Effector memory CD4-positive, alpha-beta T cell (primary cell): ENCODE measurements at places on chromosomes 4 and X.

DNA sequence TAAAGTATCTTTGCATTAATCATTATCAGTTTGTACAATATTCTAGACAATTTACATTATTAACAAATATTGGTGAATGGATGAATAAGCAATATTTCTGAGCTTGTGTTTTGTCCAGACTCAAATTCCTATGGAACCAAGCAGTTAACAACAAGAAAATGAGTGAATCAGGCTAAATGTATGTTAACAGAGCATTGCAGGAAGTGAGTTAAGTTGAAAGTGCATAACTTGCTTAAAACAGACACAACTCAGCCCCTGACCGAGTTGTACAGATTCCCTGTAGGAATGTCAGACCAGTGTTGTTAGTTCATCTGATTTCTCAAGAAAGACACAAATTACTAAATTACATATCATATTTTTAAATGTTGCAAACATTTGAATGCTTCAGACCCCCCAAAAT is 23.7 kb upstream of the CSN1S1 start:
- no peak for DNase-seq

GRCh38 chr4:108567831-108568230 is 52.5 kb upstream of the RPL34 start:
- DNase-seq: no peak

- no peak for DNase-seq
Measured at GRCh38 chrX:125204681-125205132, 115.0 kb upstream of the TEX13C start.

GRCh38 chrX:23341452-23341851 is 6.8 kb downstream of the PTCHD1 start:
- no peak for DNase-seq

- no peak for DNase-seq
Measured at GRCh38 chr4:169975838-169976796, 50.1 kb downstream of the MFAP3L start.

- DNase-seq: no peak
Measured at GRCh38 chr4:46441136-46441859, 51.4 kb upstream of the GABRA2 start.

DNA sequence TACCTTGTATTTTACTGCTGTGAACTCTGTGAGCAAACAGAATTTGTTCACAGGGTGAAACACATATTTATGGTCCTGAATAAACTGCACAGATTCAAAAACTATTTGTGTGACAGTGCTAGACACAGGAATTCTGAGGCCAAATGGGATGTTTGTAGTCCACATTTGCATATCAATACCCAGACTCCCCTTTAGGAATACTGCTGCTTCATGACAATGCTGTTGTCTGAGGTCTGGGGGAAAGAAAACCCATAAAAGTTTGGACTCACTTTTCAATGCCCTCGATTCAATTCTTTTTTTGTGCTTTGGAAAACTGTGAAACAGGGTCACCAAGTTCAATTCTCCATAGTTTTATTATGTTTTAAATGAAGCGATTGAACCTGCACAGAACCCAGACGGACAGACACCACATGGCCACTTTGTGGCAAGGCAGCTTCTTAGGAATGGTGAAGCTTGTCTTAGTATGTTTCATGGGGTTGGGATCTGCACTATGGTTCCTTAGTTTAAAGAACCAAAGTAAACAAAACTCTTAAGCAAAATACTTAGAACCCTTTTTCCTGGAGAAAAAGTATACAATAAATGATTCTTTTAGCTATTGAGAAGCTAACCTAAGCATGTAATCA is 92.3 kb upstream of the MAD2L1 start:
- no peak for DNase-seq

- DNase-seq: no peak
Measured at GRCh38 chr4:127203562-127204200, 429.1 kb upstream of the INTU start.

- no peak for DNase-seq
Measured at GRCh38 chr4:125833-126232, 1.5 kb downstream of the ZNF718 start.

DNA sequence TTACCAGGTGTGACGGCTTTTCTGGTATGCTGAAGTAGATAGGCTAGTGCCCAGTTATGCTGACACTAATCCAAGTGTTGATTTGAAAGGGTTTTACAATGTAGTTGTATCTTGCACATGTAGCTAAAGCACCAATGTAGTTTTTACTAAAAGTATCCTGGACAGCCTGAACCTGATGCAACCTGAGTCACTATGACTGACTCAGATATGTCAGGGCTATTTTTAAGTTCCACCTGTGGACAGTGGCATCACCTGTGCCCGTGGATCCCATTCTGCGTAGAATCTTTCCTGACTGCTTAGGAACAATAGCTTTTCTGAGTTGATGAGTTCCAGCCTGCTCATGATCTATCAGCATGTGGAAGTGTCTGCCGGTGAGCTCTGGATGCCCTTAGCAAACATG is 58.1 kb downstream of the CCNG2 start:
- no peak for DNase-seq

GRCh38 chr4:179631321-179631720 is 2189.1 kb upstream of the AGA start:
- no peak for DNase-seq

- no peak for DNase-seq
Measured at GRCh38 chr4:55337944-55338343, 8.1 kb upstream of the SRD5A3 start.

GRCh38 chr4:150743564-150744342 is 161.8 kb downstream of the MAB21L2 start:
- no peak for DNase-seq

- DNase-seq: no peak
Measured at GRCh38 chr4:150021483-150021882, 56.8 kb upstream of the DCLK2 start.

GRCh38 chr4:69360271-69360670 is 80.0 kb downstream of the UGT2B28 start:
- no peak for DNase-seq

DNA sequence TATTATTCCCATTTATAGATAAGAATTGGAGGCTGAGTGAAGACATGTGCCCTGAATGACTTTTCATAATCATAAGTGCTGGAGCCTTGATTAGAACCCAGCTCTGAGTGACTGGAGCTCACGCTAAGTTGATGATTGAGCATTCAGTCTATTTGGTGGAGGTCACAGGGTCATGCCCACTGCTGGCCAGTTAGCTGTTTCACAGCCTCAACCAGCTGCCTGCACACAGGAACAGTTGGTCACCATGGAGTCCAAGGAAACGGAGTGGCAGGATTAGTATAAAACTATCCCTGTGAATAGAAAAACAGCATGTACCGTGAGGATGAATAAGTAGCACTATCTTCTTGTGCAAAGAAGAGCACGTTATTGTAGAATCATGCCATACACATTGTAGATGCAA is 1.0 kb upstream of the C4orf54 start:
- no peak for DNase-seq

DNA sequence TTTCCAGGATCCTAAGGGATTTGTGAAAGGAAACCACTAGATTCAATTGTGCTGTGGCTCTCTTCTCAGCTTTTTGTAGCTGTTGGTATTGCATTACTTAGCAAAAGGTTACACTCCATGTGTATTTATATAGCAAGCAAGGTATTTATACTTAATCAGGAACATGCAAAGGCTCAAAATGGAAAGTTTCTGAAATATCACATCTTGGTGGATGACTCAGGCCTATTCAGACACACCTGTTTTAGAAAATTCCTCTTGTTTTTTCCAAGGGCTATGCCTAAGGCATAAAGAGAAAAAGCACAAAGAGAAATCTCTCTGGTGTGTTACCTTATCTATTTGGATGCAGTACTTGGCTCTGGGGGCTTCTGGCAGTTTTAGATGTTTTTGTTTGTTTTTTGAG is 144.4 kb upstream of the GALNT7 start:
- no peak for DNase-seq

GRCh38 chrX:71604141-71604540 is 14.2 kb downstream of the CXCR3 start:
- DNase-seq: no peak

DNA sequence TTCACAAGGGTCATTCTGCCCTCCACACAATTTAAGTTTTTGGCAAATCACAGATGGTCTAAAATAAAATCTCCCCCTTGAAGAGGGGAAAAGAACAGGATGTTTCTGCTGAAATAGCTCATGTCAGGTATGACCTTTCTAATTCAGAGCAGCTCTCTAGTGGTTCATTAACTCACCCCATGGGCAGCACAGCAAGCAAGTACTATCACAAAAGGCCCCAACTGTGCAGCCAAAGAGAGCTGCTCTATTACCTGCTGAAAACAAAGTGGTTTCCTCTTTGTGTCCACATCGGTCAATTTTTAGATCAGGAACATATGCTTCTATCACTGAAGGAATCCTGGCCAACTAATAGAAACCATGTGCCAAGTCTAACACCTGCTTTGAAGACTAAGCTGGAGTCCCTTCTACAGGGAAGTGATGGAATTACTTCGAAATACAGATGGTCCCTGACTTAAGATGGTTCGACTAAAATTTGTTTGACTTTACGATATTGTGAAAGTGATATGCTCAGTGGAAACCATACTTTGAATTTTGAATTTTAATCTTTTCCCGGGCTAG is 164.3 kb downstream of the ENOX2 start:
- no peak for DNase-seq

- DNase-seq: no peak
Measured at GRCh38 chrX:53190363-53190960, 34.5 kb downstream of the KDM5C start.

GRCh38 chr4:141346144-141346543 is 125.4 kb downstream of the ZNF330 start:
- DNase-seq: no peak

DNA sequence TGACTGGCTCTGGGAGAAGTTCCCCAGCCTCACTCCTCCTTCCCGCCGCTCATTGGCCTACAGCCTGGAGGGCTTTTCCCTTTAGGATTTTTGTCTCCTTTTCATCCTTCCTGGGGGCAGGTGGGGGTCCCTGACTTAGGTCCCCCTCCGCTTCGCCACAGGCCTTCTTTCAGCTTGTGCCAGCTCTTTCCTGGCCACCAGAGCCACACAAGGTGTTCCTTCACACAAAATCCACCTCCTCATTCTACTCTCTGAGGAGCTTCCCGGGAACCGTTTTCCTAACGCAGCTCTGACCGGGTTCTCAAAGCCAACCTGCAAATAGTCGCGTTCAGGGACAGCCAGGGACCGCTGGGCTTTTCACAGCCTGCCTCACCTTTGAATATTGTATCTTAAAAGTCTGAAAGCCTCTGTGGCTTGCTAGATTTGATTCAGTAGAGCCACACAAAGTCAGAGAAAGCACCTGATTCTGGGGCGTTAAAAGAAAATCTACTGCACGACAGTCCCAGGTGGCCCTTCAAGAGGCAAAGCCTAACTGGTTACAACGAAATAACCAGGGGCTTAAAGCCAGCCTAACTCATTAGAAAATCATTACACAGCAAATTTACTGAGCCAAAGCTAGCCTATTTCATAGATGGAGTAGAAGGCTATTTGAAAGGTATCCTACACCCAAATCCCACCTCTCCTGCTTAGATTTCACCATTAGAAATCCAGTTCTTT is 731 bp upstream of the GPC3 start:
- DNase-seq: no peak

DNA sequence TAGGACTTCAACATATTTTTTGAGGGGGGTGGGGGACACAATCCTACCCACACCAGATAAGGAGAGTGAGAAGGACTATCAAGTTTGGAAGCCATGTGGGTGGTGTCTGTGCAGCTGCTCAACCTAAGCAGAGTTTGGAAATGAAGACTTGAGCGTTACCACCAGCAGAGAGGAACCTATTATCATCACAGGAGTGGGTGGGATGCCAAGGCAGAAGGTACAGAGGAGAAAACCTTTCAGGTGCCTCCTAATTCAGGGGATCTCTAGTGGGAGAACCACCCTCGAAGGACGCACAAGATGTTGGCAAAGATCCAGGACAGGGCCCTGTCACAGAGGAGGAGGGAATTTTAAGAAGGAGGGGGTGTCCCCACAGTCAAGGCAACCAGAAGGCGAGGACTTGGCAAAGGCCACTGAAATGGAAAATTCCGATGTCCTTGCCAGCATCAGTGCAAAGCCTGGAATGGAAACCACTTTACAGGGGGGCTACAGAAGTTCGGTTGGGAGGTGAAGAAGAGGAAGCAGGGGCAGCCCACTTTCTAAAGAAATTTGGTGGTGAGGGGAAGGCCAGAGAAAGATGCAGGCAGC is 8.4 kb upstream of the GPM6B start:
- DNase-seq: no peak

DNA sequence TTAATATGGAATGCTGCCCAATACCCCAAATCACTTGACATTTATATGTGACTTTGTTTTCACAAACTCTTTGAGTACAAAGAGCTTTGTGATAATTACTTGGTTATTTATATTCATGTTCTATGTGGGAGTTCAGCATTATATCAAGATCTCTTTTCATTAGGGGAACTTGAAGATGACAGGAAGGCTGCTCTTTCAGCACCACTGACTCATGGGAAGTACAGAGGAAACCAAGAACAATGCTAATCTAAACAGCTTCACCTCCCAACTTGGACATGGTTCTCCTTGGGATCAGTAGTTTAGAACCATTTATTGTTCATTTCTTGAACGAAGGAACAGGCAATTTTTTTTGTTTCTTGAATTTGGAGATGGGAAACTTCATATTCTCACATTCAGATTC is 184.0 kb upstream of the AFF2 start:
- DNase-seq: no peak

GRCh38 chr4:130163701-130164100 is 1067.7 kb downstream of the C4orf33 start:
- no peak for DNase-seq

GRCh38 chr4:128130621-128131020 is 69.5 kb downstream of the LARP1B start:
- no peak for DNase-seq

GRCh38 chr4:103720661-103721060 is 876 bp upstream of the TACR3 start:
- no peak for DNase-seq

DNA sequence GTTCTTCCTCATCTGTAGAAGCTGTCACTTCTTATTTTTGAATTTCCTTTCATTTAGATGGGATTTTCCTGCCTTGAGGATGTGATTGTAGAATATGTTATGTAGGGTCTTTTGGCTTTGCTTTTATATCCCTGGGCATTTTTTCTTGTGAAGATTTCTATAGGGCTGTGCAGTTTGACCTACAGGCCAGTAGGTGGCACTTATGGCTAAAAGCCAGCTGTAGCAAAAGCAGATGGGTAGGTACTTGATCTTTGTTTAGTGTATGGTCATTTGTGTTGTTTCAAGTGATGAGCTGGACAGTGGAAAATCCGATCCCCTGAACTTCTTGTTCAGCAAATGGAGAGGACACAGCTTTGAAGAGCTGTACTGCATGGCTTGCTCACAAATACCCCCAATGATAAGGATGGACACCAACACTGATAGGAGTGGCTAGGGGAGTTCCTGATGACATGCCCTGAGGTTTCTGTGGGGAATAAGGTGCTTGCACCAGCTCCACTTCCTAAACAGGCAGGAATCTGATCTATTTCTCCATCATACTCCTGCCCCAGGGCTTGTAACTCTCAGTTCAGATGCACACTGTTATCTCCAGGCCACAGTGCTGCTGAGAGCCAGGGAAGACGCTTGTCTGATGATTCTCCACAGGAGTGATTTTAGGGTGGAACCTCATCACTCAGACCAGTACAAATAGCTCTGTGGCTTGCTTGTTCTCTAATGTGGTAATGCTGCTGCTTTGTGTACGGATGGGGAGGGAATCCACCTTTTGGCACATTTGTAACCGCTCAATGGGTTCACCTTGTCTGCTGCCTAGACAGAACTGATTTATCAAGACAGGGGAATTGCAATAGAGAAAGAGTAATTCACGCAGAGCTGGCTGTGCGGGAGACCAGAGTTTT is 417.1 kb upstream of the MAGEB16 start:
- no peak for DNase-seq

- DNase-seq: no peak
Measured at GRCh38 chr4:84325625-84326024, 173.5 kb downstream of the NKX6-1 start.
